ENCODE measurements at places on chromosomes 1 and 21.
A peak's percentile ranks its signal among the peaks of the same experiment; 100 is the strongest.

DNA sequence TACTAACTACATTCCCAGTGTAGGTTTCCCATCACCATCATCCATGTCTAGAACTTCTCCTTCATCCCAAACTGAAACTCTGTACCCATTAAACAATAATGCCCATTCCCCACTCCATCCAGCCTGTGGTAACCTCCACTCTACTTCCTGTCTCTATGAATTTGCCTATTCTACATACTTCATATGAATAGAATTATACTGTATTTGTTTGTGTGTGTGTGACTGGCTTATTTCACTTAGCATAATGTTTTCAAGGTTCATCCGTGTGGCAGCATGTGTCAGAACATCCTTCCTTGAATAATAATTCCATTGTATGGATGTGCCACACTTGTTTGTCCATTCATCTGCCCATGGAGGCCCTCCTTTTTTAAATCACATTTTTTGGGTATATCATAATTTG is 35.7 kb downstream of the ATP2B4 start:
- DNase-seq, result no peak

- DNase-seq, result peak; percentile 96
These were observed 28.4 kb downstream of the TRIM45 start for GRCh38 chr1:117093091-117093534.

- no peak for DNase-seq
These were observed 722.2 kb downstream of the MATN1 start for GRCh38 chr1:30001011-30001731.

DNA sequence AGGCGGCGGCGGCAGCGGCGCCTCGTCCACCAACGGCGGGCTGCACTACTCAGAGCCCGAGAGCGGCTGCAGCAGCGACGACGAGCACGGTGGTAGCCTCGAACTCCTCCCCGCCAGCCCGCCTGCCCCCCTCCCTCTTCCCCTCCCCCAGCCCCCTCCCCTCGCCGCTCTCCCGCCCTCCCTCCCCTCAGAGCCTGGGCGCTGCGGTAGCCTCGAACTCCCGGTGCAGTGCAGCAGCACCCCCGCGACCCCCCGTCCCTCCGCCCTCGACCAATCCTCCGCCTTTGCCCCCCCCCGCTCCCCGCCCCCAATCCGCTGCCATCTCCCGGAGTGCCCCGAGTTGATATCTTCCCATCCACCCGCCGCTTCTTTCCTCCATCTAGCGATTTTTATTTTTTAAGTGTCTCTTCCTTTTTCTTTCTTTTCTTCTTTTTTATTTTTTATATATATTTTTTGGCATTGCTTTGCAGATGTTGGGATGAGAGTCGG is 516 bp downstream of the RCOR3 start:
- DNase-seq, result no peak

DNA sequence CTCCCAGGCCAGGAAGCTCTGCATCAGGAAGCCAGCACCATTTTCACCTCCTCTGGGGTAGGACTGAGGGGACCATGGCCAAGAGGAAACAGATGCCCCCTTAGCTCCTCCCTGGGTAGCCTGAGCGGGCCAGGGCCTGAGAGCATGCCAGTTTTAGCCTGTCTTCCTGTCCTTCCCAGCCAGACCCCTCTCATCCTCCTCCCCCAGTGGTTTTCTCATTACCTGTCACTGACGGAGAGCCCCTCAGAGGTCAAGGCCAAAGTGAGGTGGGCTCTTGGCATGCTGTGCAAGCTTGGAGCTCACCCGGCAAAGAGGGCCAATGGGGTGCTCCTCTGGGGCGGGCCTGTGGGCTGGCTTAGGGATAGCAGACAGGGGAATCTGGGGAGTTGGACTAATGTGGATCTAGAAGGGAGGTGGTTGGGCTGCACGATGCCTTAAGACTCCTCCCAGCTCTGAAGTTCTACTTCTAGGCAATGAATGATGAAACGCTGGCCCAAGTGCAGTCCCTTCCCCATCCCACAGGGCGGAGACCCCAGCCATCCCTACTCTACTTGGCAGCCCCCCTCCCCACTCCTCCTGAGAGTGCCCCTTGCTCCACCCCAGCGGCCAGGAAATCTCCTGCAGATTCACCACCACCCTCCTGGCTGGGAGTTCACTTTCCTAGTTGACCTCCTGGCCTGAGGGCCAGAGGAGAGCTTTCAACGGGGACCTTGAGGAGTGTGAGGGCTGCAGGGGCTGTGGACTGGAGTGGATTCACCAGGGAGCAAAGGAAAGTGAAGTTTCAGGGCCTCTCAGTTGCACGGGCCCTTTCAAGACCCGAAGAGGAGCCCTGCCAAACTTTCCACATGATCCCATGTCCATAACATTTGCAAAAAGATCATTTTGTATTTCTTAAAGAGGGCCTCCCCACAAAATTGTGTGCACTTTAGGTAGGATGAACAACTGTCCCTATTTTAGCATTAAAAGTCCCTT is 9.4 kb upstream of the LMNA start:
- DNase-seq, result no peak

DNA sequence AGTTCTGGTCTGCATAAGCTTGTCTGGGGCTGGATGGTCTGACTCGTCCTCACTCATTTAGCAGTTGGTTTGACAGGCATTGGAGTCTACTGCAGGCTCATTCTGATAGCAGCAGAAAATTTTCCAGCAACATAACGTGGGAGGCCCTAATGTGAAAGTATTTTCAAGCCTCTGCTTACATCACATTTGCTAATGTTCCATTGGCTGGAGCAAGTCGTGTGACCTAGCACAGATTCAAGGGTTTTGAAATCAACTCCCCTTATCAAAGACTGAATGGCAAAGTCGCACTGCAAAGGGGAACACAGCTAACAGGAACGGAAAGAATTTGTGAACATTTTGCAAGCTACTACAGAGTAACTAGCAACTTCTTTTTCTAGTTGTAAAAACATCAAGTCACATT is 2.3 kb upstream of the USH2A start:
- DNase-seq, result no peak

GRCh38 chr1:107877092-107877491 is 87.9 kb downstream of the VAV3 start:
- no peak for DNase-seq

DNA sequence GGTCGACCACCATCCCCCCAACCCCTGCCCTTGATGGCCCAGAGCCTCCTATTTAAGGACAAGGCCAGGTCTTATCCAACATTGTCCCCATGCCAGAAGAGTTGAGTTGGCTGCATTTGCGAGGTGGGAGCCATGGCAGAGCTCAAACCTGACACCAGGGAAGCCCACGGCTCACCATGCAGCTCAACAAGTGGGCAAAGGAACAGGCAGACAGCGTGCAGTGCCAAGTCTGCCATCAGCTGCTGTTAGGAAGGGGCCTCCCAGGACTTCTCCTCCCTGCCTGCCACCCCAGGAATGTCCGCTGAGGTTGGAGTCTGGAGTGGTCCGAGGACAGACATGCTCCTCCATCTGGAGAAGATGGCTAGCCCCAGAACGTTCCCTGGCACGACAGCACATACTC is 19.9 kb downstream of the SLC45A3 start:
- DNase-seq, result no peak

- no peak for DNase-seq
These were observed 305.7 kb upstream of the SNX7 start for GRCh38 chr1:98355656-98356383.

GRCh38 chr21:15430577-15430976 is 299.2 kb upstream of the USP25 start:
- no peak for DNase-seq
